ENCODE measurements at places on chromosomes 13 and 19. TPM values are rescaled to one million over a fixed set of nuclear protein-coding genes. Genes with fewer than 3 reads are reported as not detected.

DNA sequence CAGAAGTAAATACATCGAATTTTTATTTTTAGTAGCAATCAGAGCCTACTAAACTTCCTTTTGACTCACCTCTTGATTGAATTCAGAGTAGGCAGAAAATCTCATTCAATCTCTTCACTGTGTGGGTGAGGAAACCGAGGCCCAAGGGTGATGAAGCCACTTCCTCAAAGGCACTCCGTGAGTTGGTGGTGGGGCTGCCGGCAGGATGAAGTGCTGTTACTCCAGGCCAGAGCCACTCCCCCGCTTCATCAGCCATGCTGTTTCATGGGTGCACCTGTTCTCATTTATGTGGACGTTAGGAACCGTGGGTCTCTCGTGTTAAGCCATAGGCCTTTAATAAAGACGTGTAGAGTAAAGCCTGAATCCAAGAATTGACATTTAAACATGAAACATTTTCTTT is 13.2 kb downstream of the ING1 start:
- H3K4me3 ChIP-seq, result peak overlapping the region; percentile 14
- peak; percentile 31 for DNase-seq
- H3K27me3 ChIP-seq, result peaks cover 7% of the 10 kb centered on the region

DNA sequence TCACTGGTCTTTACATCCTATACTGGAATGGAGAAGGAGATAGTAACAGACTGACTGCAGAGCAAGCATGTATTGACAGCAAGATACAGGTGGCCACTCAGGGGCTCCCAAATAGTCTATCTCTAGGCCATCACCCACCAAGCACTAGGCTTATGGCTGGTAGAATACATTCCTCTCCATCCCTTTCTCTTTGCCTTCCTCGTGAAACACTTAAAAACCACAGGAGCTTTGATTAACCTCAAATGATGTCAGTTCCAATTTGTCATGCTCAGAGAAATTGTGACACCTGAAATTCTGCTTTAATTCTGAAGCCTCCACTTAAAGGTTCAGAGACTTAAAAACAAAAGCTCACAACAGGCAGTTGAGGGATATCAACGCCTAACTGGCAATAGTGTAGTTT is 17.2 kb downstream of the ENOX1 start:
- H3K27ac ChIP-seq, result no peak overlapping the region
- H3K27me3 ChIP-seq, result peaks cover 12% of the 10 kb centered on the region
- DNase-seq, result no peak
- no peak overlapping the region for H3K4me3 ChIP-seq
- H3K4me1 ChIP-seq, result no peaks in the 10 kb centered on the region

DNA sequence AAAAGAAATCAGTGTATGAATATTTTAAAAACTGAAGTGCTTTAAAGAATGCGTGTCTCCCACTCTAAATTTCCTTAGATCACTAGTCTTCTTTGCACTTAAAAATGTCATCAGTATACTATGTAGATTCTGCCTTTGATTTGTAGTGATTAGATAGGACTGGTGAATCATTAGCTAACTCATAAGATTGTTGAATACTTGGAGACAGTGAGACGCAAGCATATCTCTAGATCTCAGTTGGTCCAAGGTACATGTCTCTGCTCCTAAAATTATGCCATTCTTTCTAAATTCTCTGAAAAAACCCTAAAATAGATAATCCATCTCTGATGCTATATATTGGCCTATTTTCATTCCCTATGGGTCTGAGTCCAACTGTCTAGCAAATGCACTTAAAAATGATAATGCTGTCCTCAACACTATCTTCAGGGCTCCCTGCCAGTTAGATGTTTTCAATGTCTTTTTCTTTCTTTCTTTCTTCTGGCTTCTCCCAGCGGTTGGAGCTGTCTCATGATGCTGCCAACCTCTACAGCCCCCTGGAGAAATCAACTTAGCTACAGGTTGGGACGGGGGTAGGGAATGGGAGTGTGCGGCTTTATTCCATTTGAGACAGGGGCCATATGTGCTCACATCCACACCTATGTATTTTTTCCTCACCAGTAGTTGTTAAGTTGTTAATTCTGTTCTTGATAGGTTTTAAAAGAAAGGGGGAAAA is 301.0 kb downstream of the NDFIP2 start:
- H3K27me3 ChIP-seq, result no peaks in the 10 kb centered on the region
- no peak overlapping the region for H3K4me3 ChIP-seq
- no peak for DNase-seq
- no peaks in the 10 kb centered on the region for H3K4me1 ChIP-seq
- no peak overlapping the region for H3K27ac ChIP-seq

DNA sequence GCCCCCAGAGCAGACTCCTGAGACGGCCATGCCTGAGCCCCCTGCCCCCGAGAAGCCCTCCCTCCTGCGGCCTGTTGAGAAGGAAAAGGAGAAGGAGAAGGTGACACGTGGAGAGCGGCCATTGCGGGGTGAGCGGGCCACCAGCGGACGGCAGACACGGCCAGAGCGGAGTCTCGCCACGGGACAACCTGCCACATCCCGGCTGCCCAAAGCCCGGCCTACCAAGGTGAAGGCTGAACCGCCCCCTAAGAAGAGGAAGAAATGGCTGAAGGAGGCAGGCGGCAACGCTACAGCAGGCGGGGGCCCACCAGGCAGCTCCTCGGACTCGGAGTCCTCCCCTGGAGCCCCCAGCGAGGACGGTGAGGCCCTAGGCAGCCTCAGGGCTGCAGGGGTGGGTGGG is 24.1 kb downstream of the RRAS start:
- H3K4me1 ChIP-seq, result peaks cover 6% of the 10 kb centered on the region
- H3K36me3 ChIP-seq, result peaks cover 65% of the 10 kb centered on the region
- no peaks in the 10 kb centered on the region for H3K27me3 ChIP-seq
- H3K4me3 ChIP-seq, result no peak overlapping the region
- DNase-seq, result no peak

DNA sequence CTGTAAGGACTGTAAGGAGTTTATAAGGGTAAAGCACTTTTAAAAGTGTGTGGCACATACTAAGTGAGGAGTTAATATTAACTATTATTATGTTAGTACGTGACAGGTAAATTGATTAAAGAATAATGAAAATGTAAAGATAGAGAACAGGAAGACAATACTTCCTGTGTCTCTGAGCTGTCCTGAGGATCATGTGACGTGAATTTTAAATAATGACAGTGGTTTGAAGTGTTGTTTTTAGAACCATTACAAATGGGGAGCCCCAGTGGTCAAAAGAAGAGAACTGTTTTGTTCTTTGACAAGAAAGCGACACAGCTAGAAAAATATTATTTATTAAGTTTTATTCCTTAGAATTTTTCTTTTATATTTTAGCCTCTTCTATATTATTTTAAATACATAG is 241.2 kb upstream of the STARD13 start:
- peaks cover 8% of the 10 kb centered on the region for H3K4me1 ChIP-seq
- no peaks in the 10 kb centered on the region for H3K27me3 ChIP-seq
- H3K27ac ChIP-seq, result no peak overlapping the region
- DNase-seq, result no peak

GRCh38 chr13:110610955-110611595 is 4.3 kb upstream of the NAXD start:
- no peaks in the 10 kb centered on the region for H3K36me3 ChIP-seq
- H3K4me1 ChIP-seq, result peaks cover 8% of the 10 kb centered on the region
- no peak overlapping the region for H3K27ac ChIP-seq
- no peaks in the 10 kb centered on the region for H3K27me3 ChIP-seq
- H3K4me3 ChIP-seq, result no peak overlapping the region

DNA sequence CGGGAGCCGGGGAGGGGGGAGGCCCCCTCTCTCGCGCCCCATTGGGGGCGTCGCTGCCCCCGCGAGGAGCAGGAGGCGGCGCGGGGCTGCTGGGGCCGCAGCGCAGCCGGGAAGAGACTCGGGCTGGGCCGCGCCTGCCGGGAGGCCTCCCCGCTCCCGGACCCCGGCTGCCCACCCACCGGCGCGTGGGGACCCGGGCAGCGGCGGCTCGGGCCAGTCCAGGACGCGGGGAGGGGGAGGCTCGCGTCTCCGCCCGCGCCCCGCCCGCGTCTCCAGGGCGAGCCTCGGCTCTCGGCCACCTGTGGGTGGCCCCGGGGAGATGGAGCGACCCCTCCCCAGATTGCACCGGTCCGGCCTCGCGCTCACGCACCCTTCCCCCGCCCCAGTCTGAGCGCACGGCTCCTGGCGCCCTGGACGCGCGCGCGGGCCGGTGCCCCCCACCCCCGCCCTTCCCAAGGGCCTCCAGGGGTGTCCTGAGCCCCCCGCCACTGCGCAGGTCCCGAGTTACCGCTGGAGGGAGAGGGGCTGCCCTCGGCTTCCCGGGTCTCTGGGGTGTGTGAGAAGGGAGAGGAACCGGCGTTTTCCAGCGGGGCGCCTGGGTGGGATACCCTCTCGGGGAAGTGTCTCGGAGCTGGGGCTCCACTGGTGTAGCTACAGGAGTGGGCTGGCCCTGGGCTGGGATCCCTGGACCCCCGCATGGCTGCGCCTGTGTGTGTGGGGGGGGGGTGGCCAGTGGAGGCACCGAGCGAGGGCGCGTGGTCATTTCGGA is 645 bp downstream of the PALM start:
- H3K4me1 ChIP-seq, result no peaks in the 10 kb centered on the region
- H3K36me3 ChIP-seq, result no peaks in the 10 kb centered on the region
- no peak for DNase-seq
- H3K4me3 ChIP-seq, result no peak overlapping the region
- no peak overlapping the region for H3K27ac ChIP-seq
- H3K27me3 ChIP-seq, result peaks cover 26% of the 10 kb centered on the region

GRCh38 chr13:28329395-28330158 is 165.4 kb downstream of the FLT1 start:
- no peak overlapping the region for H3K4me3 ChIP-seq
- H3K4me1 ChIP-seq, result no peaks in the 10 kb centered on the region
- no peak overlapping the region for H3K27ac ChIP-seq
- H3K36me3 ChIP-seq, result no peaks in the 10 kb centered on the region
- H3K27me3 ChIP-seq, result peaks cover 3% of the 10 kb centered on the region

The LILRB1 gene
- total RNA-seq, result not detected

The TMEM238 gene
- 10.5 TPM for total RNA-seq

The SYDE1 gene
- 1.9 TPM for total RNA-seq

The TUBB4A gene
- total RNA-seq, result 7.9 TPM

GRCh38 chr13:46605825-46606554 is 53.0 kb downstream of the LRCH1 start:
- peaks cover 47% of the 10 kb centered on the region for H3K4me1 ChIP-seq
- H3K36me3 ChIP-seq, result no peaks in the 10 kb centered on the region
- peak overlapping the region; percentile 51 for H3K27ac ChIP-seq

GRCh38 chr13:30997697-30998096 is 65.2 kb downstream of the TEX26 start:
- H3K36me3 ChIP-seq, result no peaks in the 10 kb centered on the region
- H3K27ac ChIP-seq, result no peak overlapping the region
- peaks cover 27% of the 10 kb centered on the region for H3K27me3 ChIP-seq

- no peaks in the 10 kb centered on the region for H3K4me1 ChIP-seq
- H3K27me3 ChIP-seq, result no peaks in the 10 kb centered on the region
- DNase-seq, result no peak
- no peak overlapping the region for H3K4me3 ChIP-seq
- peaks cover 3% of the 10 kb centered on the region for H3K36me3 ChIP-seq
Observed at GRCh38 chr19:56015756-56016155, 29.2 kb downstream of the NLRP5 start.

The FGF22 gene
- not detected for total RNA-seq

The CCDC194 gene
- total RNA-seq, result 2.4 TPM

DNA sequence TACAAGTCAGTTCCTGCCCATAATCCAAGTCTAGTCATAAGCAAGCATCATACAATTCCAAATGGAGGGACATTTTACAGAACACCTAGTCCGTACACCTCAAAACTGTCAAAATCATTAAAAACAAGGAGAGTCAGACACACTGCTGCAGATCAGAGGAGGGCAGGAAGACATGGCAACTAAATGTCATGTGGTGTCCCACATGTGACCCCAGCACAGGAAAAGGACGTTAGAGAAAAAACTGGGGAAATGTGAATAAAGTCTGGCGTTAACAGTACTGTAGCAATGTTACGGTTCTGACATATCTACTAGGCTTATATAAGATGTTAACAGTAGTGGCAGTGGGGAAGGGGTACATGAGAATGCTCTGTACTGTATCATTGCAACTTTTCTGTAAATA is 2.3 kb downstream of the ZSCAN5A start:
- no peak overlapping the region for H3K4me3 ChIP-seq
- no peak overlapping the region for H3K27ac ChIP-seq
- no peaks in the 10 kb centered on the region for H3K27me3 ChIP-seq

GRCh38 chr13:48977286-48977625 is 1.5 kb downstream of the FNDC3A start:
- H3K4me3 ChIP-seq, result peak overlapping the region; percentile 96
- H3K27ac ChIP-seq, result peak overlapping the region; percentile 98
- peaks cover 39% of the 10 kb centered on the region for H3K4me1 ChIP-seq
- no peaks in the 10 kb centered on the region for H3K27me3 ChIP-seq

- DNase-seq, result no peak
- peak overlapping the region; percentile 41 for H3K4me3 ChIP-seq
- H3K36me3 ChIP-seq, result no peaks in the 10 kb centered on the region
- H3K4me1 ChIP-seq, result peaks cover 12% of the 10 kb centered on the region
- H3K27me3 ChIP-seq, result peaks cover 34% of the 10 kb centered on the region
Observed at GRCh38 chr19:3366753-3367627, 607 bp downstream of the NFIC start.

All from activated T-helper 2 cell treated with anti-CD3 and anti-CD28 coated beads, Interferon-gamma antibody, Interleukin-2, Interleukin-4, amounts not matched to agents 10 μg/mL and 5 μg/mL and 100 μg/mL, durations not matched to agents 14 hours and 24 hours and 36 hours (primary cell).